Ecto neural progenitor cell (in vitro differentiated cells): ENCODE measurements at places on chromosomes 6 and 20.

GRCh38 chr20:50320005-50320900 lies 129.6 kb downstream of the CEBPB start:
- DNase-seq = no peak

- no peak for DNase-seq
Measured at GRCh38 chr20:13813910-13814309, 29.1 kb downstream of the NDUFAF5 start.

GRCh38 chr6:166143011-166143410 lies 24.6 kb downstream of the TBXT start:
- DNase-seq = no peak

GRCh38 chr20:51584116-51584515 lies 41.6 kb upstream of the NFATC2 start:
- no peak for DNase-seq

DNA sequence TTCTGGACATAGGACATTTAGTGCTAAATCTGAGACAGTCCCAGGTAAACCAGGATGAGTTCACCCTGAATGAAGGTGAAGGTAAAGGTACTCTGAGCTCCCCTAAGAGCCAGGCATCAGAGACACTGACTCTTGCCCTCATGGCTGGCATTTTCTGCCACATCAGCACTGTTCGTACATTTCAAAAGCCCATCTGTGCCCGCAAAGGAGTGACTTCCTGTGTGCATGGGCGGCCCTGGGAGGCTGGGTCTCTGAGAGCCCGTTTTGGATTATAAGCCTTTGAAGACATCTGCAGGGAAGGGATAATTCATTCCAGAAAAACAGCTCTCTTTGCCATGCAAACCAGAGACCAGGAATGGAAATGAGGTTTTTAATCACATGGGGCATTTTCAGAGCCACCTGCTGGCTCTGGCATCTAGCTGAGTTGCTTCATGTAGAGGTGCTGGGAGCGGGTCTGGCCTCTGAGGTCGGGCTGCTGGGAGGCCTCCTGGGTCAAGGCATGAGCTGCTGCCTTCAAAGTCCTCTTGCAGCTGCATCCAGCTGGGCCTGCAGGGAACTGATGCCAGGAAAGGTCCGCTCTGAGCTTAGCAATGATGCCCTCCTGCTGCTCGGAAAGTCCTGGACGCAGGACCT lies 348.3 kb downstream of the DHX35 start:
- DNase-seq = no peak

- DNase-seq = no peak
Measured at GRCh38 chr20:25058051-25058846, at the start of gene ACSS1. ACSS1 (minus strand) TSS chr20:25058139; CDS start chr20:25058102, 37 bp downstream.

DNA sequence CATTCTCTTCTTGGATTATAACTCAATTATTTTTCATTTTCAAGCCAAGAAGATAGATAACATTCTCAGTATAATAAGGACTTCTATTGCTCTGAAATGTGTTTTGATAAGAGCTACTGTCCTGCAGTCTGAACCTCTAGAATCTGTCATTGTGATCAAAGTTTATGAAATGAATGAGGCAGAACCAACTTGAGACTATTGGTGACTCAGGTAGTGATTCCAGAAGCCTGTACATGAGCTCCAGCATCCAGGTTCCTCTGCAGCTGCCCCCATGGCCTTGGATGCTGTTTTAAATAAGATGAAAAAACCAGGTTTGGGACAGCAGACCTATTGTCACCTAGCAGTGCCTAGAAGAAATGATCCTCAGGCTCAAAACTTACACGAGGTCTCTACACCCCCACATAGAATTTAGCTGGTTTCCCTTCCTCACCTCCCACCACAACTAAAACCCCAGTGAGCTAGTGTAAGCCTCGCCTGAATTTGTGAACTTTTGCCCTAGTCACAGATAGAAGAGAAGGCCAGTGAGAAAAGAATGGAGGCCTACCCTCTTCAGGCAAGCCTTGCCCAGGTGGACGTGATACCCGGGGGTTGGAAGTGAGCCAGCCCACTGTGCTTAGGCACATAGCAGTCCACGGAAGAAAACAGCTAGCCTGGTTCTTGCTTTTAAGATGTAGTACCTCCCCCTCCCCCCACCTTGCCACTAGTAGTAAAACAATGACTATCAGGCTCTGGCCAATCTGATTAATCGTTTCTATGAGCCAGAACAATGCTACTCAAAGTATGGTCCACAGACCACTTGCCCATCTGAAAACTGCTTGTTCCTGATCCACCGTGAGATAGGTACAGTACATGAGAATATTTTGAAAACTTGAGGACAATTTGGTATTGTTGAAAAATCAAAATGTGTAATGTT lies 73.0 kb upstream of the SYNJ2 start:
- DNase-seq = no peak

DNA sequence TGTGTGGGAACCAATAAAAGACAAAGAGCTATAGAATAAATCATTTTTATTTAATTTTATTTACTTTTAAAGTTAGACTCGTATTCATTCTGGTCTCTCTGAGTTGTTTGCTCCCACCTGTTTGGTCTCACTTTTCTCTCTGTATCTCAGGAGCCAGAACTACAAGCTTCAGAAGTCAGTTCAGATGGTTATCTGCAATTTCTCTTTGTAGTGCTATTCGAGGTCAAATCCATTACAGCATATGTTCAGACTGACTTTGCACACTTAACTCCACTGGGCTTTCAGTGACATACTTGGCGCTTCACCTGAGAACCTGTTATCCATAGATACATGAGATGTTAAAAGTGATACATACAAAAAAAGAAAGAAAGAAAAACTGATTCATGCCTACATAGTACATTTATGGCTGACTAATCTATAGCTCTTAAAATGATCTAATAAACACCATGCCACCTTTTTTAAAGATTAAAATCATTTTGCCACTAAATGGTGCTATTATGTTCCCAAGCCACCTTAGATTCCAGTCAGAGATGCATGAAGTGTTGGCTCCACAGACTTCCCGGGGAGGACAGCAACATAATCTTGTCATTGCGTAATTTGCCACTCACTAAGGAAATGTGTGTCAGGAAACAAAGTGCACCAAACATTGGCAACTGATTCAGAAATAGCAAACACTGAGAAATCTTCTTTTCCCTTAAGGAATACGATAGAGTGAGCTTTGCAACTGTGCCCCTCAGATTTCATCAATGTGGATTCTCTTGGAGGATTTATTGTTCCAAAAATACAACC lies 396.7 kb downstream of the HACE1 start:
- DNase-seq = no peak

DNA sequence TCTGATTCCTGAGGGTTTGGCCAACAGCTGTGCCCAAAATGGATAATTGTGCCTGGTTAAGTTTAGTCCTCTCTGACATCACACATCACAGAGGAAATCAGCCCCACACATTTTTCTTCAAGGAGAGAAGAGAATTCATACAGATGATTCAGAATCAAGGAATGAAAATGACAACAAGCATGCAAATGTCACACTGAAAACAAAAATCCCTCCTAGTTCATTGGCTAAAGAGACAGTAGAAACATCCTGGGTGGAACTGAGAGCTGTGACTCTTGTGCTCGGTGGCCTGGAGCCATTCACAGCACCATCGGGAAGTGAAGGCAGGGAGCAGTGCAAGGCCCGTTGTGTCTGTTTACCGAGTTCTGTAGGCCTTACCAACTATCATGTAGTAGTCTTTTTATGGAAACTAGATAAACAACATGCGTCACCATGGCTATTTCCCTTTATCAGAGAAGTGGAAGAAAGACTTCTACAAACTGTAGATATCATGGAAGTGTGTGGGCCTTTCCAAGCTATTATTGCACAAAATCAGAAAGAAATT lies 81.7 kb upstream of the TENT5A start:
- no peak for DNase-seq

GRCh38 chr20:51930775-51931174 lies 128.5 kb upstream of the SALL4 start:
- no peak for DNase-seq

DNA sequence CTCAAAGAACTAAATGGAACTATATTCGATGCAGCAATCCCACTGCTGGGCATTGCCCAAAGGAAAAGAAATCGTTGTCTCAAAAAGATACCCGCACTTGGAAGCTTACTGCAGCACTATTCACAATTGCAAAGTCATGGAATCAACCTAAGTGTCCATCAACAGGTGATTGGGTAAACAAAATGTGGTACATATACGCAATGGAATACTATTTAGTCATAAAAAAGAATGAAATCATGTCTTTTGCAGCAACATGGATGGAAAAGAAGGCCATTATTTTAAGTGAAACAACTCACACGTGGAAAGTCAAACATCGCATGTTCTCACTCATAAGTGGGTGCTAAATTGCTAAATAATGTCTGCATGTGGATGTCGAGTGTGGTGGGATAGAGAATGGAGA lies 70.9 kb upstream of the MPC1 start:
- no peak for DNase-seq

- no peak for DNase-seq
Measured at GRCh38 chr20:56978475-56978874, 288.0 kb downstream of the BMP7 start.

DNA sequence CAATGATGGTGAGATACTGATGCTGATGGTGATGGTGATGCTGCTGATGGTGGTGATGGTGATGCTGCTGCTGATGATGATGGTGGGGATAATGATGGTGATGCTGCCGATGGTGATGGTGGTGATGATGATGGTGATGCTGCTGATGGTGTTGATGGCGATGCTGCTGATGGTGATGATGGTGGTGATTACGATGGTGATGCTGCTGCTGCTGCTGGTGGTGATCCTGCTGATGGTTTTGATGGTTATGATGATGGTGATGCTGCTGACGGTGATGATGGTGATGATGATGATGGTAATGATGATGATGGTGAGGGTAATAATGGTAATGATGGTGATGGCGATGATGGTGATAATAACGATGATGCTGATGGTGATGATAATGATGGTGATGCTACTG lies 50.0 kb downstream of the ARHGAP40 start:
- DNase-seq = no peak

- no peak for DNase-seq
Measured at GRCh38 chr20:23129891-23130621, 43.9 kb upstream of the CD93 start.

DNA sequence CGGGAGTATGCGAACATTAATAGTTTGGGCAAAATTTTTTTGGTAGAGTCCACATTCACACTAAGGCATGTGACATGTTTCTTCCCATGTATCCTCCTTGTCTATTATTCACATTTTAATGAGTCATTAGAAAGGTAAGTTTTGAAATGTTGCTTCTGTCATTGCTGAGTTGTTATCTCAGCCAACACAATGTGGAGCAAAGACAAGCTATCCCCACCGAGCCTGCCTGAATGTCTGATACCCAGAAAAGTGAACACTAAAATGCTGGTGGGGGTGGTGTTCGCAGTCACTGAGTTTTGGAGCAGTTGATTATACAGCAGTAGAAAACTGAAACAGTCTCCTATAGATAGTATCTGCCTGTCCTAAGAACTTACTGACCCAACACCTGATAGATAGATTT lies 68.3 kb upstream of the ASF1A start:
- DNase-seq = no peak

DNA sequence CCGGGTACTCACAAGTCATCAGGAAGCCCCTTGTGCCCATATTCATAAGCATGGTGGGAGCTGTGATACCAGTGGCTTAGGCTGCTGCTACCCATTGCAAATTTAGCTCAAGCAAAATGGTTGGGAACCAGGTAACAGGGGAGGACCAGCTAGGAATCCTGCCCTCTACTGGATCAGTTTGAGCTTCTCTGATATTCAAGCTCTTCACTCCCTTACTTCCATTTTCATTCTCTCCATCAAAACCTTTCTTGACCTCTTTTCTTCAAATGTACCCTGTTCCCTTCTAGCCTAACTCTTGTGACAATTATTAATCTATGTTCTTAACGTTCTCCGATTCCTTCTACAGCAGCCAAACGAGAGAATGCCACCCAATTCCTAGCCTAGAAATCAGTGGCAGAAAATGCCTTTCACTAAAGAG lies 9.7 kb downstream of the NOL7 start:
- DNase-seq = no peak

- no peak for DNase-seq
Measured at GRCh38 chr20:1297486-1297885, 31.4 kb downstream of the SNPH start.

DNA sequence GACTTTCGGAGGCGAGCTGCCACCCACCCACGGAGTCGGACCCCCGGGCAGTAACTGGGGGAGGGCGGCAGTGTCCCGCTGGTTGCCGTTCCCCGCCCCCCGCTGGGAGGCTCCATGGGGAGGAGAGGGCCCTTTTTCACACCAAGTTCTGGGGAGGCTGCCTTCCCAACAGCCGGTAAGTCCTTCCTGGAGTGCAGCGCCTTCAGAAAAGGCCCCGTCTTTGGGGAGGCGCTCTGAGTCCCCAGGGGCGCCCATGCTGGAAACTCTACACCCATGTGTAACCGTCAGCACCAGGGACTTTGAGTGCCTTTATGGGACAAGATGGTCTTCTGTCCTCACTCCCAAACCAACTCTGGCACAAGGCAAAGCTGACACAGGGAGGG lies 430 bp upstream of the SOX18 start:
- peak; percentile 54 for DNase-seq

- no peak for DNase-seq
Measured at GRCh38 chr20:59154317-59155013, 9.2 kb upstream of the ZNF831 start.

DNA sequence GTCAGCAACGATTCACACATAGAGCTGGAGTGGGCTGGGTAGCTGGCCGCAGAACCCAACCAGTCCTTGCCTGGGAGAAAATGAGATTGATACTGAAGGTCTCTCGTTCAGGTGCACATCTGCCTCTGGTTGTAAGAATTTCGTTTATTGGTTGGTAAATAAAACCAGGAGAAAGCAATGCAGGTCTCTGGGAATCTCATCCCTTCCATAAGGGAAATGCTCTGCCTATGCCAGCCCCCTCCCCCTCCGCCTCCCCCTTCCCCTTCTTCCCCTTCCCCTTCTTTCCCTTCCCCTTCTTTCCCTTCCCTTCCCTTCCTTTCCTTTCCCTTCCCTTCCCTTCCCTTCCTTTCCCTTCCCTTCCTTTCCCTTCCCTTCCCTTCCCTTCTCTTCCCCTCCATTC lies 107.3 kb downstream of the DTD1 start:
- DNase-seq = no peak

- DNase-seq = no peak
Measured at GRCh38 chr6:4010689-4011090, 68.2 kb downstream of the FAM217A start.

DNA sequence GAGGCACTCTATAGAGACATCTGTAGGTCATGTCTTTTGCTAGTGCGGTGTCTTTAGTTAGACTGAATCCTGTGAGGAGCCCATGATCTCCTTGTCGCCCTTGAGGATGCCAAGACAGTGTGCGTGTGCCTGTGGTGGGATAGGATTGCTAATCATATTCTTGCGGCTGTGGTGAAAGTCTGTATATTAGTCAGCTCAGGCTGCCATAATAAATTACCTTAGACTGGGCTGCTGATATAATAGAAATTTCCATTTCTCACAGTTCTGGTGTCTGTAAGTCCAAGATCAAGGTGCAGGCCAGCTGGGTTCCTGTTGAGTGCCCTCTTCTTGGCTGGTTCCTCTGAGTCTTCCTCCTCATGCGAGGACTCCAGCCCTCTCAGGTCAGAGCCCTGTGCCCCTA lies 141.2 kb downstream of the JARID2 start:
- no peak for DNase-seq

GRCh38 chr20:25065625-25066338 lies 7.8 kb upstream of the ACSS1 start:
- DNase-seq = peak; percentile 74

GRCh38 chr6:168243812-168244376 lies 75.7 kb downstream of the DACT2 start:
- DNase-seq = no peak

GRCh38 chr20:47972916-47973309 lies 187.6 kb upstream of the SULF2 start:
- no peak for DNase-seq
